ENCODE measurements at places on chromosomes 7 and 10.

GRCh38 chr7:97006055-97006815, 882 bp downstream of the DLX6 start:
- no peak for DNase-seq

DNA sequence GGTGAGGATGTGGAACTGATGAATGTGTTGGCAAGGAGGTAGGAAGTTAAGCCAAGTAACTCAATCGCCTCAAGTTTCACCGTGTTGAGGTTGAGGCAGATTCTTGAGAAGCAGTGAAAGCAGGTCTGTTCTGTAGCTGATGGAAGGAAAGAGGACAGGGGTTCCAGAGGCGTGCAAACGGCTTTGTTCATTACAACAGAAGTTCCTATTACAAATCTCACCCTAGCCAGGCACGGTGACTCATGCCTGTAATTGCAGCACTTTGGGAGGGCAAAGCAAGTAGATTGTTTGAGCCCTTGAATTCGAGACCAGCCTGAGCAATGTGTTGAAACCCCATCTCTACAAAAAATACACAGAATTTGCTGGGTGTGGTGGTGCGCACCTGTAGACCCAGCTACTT, 36.9 kb upstream of the PTF1A start:
- no peak for DNase-seq

DNA sequence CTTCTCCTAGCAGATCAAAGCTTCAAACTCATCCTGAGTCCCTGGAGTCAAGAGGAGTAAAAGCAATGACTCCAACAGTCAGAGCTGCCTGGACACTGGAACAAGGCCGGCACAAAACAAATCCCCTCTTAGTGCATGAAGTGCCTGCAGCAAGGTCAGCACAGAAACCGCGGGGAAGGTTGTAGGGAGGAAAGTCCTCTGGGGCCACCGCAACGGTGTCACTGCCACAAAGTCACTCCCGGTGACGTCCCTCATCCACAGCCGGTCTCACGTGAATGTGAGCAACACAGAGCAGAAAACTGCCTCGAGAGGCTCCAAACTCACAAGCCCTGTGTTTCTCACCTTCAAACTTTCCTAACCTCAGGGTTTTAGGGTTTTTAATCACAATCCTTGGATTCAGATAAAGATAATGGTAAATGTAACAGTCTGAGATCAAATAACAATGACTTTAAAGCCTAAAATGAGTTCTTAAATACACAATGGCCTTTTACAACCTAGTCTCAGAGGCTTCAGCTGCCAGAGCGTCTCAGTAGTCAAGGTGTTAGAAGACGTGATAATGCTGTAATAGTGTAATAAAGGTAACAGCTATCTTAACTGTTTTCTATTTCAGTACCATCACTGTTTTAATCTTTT, 274.3 kb downstream of the ZMYND11 start:
- no peak for DNase-seq

- no peak for DNase-seq
Measured at GRCh38 chr7:36071605-36072004, 81.4 kb upstream of the EEPD1 start.

DNA sequence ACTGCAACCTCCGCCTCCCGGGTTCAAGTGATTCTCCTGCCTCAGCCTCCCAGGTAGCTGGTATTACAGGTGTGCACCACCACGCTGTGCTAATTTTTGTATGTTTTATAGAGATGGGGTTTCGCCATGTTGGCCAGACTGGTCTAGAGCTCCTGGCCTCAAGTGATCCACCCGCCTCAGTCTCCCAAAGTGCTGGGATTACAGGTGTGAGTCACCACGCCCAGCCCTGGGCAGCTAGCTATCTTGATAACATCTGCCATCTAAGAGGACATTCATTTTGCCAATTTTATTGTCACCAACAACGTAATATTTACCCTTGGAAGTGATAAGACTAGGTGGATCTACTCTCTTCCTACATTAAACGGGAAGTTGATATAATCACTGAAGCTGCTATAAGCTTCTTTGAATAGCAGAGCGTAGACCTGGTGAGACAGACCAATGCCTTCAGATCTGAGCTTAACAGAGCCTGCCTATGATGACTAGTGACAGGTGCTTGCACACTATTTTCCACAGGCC, 39.7 kb upstream of the SLC35B4 start:
- no peak for DNase-seq
